Activated gamma-delta T cell treated with Interleukin-2 at 50 U/mL for 16 hours (primary cell): ENCODE measurements at places on chromosomes 3 and 15.

DNA sequence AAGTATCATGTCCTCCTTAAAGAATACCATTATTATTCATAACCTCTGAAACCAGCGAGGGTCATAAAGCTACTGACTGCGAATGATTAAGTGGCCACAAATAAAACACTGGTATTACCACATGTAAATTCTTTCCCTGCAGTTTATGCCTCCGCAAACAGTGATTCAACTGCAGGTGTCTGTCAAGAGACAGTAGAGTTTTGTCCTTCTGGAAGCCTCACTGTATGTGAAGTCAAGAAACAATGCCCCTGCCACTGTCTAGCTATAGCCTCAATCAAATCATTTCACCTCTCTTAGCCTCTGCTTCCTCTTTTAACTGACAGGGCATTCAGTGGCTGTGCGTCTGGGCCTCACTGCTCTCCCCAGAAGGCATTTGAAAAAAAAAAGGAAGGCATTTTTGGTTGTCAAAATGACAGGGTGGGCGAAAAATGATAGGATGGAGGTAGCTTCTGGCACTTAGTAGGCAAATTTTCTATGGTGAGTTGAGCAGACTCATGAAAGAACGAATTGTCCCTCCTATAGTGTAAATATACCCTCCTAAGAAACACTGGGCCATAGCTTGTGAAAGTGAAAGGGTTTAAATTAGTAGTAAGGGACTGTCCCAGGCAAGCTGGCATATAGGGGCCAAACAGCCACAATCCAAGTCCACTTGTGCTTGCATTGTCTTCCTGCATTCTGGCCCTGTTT lies 66.7 kb downstream of the FILIP1L start:
- no peak for DNase-seq

GRCh38 chr3:64748244-64748904 lies 60.6 kb upstream of the ADAMTS9 start:
- DNase-seq = no peak

DNA sequence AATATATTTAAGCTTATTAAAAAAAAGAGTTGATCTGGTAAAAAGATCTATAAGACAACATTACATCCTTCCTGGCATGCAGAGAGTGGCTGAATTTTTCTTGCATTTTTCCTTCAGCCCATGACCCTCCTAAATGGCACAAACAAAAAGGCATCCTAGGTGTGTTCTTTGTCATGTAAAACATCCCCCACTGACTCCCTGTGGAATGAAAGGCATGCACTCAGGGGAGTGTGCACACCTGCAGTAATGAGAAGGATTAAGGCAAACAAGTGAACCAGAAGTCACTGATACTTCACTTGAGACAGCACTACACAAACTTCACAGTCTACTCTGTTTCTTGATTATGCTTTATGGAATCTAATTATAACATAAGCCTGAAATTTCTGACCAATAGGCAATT lies 195.0 kb downstream of the RBMS3 start:
- DNase-seq = no peak

- no peak for DNase-seq
Observed at GRCh38 chr15:32718821-32719716, 1.3 kb downstream of the GREM1 start.

GRCh38 chr15:45660231-45660979 lies 25.6 kb downstream of the SQOR start:
- no peak for DNase-seq

GRCh38 chr3:170598091-170598502 lies 12.2 kb upstream of the SLC7A14 start:
- DNase-seq = no peak

DNA sequence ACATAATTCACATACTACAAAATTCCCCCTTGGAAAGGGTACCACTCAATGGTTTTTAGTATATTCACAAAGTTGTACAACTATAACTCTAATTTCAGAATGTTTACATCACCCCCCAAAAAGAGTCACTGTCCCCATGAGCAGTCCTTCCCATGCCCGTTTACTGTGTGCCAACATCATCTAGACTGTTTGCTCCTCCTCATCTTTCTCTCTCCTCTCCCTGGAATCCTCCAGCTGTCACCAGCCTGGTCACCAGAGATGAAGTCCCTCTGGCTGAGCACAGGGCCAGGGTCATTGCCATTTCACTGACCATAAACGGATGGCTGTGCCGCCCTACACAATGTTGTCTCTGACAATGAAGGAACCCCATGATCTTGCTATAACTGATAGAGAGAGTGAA lies 45.2 kb downstream of the C2CD4B start:
- DNase-seq = no peak

GRCh38 chr3:30073622-30074021 lies 532.8 kb upstream of the TGFBR2 start:
- DNase-seq = no peak

DNA sequence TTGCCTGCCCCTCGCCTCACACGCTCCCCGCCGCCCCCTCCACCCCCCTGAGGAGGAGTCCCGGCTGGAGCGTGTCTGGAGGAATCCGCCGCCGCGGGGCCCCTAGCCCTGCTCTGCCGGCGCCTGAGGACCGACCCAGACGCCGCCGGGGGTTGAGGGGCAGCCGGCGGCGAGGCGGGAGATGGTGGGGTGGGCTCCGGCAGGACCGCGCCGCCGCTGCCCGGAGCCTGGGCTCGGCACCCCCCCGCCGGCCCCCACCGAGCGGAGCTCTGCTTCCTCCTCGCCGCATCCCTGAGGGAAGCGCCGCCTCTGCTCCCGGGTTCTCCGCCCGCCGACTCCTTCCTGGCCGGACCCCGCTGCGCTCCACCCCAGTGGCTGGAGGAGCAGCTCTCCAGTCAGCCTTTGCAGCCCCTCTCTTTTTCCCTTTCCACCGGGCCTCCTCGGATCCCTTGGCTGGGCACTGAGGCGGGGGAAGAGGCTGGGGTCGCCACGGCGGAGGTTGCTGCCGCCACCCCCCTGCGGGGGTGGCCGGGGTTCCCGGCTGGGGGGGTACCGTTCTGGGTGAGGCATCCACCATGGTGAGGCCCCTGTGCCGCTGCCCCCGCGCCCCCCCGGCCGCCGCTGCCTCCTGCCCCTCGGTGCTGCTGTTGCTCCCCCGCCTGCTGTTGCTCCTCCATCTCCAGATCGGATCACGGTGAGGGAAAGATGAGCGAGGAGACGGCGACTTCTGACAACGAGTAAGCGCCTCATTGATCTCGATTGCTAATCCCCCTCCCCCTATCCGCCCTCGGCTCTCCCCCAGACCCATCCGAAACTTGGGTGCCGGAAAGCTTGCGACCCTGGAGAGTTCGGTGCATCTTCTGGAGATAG lies at the start of gene SPRED1:
Gene SPRED1, plus strand, starts transcription at position 356 of the 870 bp plus-strand sequence. Its CDS starts 350 bp downstream, at position 706.
- peak; percentile 9 for DNase-seq

GRCh38 chr3:172749230-172749965 lies 1.1 kb upstream of the ECT2 start:
- DNase-seq = no peak

DNA sequence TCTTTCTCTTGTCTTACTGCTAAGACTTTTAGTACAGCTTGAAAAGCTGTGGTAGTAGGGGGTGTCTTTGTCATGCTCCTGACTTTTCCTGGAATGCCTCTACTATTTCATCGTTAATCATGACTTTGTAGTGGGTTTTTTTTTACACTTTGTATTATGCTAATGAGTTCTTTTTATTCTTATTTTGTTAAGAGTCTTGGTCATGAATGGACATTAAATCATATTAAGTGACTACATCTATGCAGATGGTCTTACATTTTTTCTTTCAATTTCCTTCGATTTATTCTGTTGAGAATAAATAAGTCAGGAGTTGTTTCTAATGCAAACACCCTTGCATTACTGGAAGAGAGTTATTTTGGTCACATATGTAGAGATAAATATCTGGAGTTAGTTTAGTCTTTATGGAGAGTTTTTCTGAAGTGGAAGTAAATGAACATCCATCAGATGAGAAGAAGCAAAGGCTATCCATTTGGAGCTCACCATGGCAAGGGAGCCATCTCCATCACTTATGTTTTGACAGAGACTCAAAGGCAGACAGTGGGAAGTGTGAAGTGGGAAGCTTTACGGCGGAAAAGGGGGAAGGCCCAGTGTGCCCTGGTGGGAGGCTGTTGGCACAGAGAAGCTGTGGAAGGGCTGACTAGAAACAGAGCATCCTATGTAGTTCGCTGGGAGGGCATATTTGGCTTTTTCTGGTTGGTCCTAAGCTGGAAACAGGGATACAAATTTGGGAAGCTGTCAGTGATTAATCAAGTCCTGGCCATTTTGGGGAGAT lies 73.1 kb upstream of the PRR23E start:
- no peak for DNase-seq

GRCh38 chr3:141019244-141019643 lies 31.9 kb upstream of the SPSB4 start:
- no peak for DNase-seq

- no peak for DNase-seq
Observed at GRCh38 chr15:50365570-50365969, 10.6 kb upstream of the GABPB1 start.

GRCh38 chr3:46574881-46575576 lies 8.9 kb upstream of the LRRC2 start:
- DNase-seq = no peak

DNA sequence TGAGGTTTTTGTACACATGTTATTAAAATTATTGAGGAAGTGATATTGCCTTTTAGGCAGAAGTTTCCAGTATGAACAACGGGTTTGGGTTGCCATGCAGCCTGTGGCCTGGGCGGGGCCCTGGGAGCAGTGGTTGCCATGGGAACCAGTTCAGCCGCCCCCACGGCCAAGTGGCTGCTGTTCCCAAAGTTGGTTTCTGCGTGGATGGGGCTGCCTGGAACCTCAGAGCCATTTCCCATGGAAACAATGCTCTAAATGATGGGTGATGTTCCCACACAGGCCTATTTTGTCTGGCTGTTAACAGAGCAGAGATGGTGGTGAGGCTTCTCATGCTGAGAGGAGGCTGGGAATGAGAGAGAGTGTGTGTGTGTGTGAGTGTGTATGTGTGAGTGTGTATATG lies 19.5 kb downstream of the MRAS start:
- no peak for DNase-seq

DNA sequence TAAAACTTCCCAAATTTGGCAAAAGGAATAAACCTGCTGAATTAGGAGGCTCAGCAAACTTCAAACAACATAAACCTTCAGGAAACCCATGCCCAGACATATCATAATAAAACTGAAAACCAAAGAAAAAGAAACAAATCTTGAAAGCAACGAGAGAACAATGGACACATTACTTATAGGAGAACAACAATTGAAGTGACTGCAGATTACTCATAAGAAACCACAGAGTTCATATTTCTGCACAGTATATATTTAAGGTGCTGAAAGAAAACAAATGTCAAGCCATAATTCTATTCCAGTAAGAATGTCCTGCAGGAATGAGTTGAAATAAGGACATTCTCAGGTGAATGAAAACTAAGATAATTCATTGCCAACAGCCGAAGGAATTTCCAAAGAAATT lies 80.8 kb upstream of the PROK2 start:
- DNase-seq = no peak

DNA sequence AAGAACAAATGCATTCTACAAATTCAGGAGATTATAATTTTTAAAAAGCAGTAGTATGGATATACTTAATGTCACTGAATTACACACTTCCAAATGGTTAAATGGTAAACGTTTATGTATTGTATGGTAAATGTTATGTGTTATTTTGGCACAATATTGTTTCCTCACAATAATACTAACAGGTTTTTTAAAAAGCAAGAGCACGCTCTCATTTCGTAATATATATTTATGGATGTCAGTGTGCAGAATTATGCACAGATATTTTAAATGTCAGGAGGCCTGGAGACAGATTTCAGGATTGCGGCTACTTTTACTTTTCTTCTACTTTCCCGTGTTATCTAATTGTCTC lies 533 bp downstream of the ZNF445 start:
- DNase-seq = no peak

GRCh38 chr15:68704496-68705021 lies 116.1 kb downstream of the ANP32A start:
- DNase-seq = no peak

DNA sequence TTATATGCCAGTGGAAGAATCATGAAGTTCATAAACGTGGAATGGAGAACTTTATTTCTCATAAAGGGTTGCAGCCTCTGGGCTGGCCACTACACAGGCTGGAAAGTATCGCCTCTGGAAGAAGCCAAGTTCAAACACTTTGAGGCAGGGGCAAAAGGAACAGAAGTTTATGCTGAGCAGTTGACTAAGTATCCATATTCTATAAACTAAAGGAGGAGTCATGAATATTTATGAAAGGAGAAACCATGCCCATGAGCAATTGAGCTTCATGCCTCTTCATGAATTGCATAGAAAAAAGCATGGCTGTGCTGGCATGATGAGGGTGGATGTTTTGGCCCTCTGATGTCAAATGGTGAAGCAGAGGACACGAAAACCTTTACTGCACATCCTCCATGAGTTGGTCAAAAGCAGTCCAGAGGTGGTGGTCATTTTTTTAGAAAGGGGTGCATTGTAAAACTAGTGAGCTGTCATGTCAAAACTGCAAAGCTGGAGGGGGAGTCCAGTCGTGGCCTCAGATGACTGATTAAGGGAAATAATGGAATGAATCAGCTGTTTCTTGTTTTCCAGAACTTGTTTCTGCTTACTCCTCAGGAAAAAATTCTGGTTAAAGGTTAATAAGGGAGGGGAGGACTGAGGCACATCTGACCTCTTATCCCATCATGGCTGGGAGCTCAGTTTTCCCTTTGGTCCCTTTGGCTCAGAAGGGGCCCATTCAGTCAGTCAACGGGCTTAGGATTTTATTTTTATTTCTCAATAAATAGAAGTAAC lies 276.7 kb downstream of the CHL1 start:
- DNase-seq = no peak

DNA sequence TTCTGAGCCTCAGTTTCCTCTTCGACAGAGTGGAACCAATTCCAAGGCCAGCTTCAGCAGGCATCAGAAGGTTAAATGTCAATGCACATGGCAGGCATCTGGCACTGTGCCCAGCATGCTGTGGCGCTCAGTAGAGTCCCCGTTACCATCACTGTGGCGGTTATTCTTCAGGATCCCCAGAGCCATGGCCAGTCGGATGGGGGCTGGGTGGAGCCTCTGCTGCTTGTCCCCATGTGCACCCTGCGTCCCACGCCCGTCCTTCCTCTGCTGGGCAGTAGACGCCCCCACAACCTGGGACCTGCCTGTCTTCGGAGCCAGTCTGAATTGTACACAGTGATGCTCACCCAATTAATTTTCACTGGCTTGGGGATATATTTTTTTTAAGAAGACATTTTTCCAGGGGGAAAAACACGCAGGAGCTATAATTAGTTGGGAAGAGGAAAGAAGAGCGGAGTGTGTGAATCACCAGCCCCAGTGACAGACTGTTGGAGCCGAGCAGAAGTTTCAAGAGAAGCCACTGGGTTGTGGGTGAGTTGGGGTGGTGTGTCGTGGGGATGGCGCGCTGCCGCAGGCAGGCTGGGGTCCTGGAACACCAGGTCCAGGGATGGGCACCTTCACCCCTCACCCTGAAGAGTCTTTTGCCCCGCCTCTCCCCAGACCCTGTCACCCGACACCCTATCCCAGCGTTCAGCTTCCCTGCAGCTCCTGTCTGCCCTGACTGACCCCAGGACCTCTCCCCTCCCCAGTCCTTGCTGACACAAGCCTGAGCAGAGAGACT lies 26.8 kb upstream of the RPL29 start:
- no peak for DNase-seq

- no peak for DNase-seq
Observed at GRCh38 chr3:12371525-12372140, 82.8 kb downstream of the PPARG start.

- no peak for DNase-seq
Observed at GRCh38 chr15:98548139-98548971, 100.0 kb upstream of the IGF1R start.

GRCh38 chr3:140103986-140104645 lies 169.1 kb downstream of the CLSTN2 start:
- no peak for DNase-seq

- no peak for DNase-seq
Observed at GRCh38 chr15:25678500-25678855, 184.6 kb downstream of the ATP10A start.

- no peak for DNase-seq
Observed at GRCh38 chr3:184716622-184717398, 4.9 kb upstream of the MAGEF1 start.
